ENCODE measurements at places on chromosomes 3 and 15. TPM values are rescaled to one million over a fixed set of nuclear protein-coding genes. Genes with fewer than 3 reads are reported as not detected.

GRCh38 chr3:168883145-168883544 is 780.4 kb downstream of the MECOM start:
- DNase-seq, result no peak

The KCNMB2 gene
- total RNA-seq, result 6.7 TPM

The MOBP gene
- total RNA-seq, result not detected

GRCh38 chr15:31464216-31465082 is 137.8 kb downstream of the KLF13 start:
- no peak for DNase-seq

DNA sequence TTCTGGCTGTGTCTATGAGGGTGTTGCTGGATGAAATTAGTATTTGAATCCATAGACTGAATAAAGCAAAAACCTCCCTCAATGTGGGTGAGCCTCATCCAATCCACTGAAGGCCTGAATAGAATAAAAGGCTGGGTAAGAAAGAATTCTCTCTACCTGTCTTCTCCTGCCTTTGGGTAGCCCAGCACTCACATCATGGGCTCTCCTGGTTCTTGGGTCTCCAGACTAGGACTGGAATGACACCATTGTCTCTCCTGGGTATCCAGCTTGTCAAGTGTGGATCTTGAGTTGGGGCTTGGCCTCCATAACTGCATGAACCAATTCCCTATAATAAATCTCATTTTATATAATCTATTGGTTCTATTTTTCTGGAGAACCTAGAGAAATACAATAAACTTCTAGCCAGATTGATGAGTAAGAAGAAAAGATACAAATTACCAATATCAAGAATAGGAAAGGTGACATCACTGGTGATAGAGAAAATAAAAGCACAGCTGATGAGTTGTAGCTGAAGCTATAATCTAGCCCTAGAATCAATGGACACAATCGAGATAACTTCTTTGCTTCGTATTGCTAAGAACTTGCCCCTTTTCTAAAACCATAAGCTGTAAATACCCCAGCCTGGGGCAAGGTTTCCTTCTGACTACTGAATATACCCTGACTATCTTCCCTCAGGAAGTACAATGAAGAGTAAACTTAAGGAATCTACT is 106.4 kb downstream of the ANO10 start:
- no peak for DNase-seq

DNA sequence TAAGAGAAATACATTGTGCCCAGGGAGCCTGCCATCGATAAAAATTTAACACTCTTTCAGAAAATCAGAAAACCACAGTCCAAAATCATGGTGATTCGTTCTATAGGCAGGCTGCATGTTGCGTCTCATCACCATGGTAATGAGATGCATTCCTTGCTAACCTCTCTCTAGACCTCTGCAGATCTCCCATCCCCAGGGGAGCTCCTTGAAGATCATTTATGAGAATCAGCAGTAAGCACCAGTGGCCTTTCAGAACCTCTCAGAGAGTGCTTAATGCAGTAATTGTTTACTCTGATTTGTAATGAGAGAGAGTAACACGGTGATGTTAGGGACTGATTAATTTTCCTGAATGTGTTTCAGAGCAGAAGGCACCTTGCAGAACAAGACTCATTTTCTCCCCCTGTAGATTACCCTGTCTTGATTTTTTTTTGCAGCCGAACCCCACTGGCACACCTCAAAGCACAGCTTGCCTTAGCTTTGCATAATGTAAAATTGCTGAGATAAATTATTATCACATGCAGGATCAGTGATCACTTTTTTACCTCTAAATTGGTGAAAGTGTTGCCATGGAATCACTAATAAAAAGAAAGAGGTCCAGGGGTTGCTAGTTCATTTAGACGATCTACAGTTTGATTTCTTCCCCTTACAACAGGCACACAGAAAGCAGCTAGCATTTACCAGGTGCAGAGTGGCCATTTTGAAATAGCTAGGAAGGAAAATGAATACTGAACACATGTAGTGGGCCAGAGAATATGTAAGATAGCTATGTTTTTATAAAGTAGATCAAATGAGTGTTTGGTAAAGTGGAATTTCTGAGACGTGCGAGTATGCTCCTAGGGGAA is 98.9 kb upstream of the CHL1 start:
- no peak for DNase-seq

- DNase-seq, result no peak
Observed at GRCh38 chr3:114816052-114816451, 331.0 kb downstream of the ZBTB20 start.

- DNase-seq, result no peak
Observed at GRCh38 chr3:156742401-156742800, 68.0 kb downstream of the TIPARP start.

The SLCO2A1 gene
- total RNA-seq, result 34.5 TPM

GRCh38 chr3:106333911-106334618 is 465.3 kb upstream of the CBLB start:
- DNase-seq, result no peak

The PLA2G4F gene
- 1.2 TPM for total RNA-seq

The GP5 gene
- not detected for total RNA-seq

GRCh38 chr15:35852818-35853624 is 307.1 kb upstream of the DPH6 start:
- no peak for DNase-seq

DNA sequence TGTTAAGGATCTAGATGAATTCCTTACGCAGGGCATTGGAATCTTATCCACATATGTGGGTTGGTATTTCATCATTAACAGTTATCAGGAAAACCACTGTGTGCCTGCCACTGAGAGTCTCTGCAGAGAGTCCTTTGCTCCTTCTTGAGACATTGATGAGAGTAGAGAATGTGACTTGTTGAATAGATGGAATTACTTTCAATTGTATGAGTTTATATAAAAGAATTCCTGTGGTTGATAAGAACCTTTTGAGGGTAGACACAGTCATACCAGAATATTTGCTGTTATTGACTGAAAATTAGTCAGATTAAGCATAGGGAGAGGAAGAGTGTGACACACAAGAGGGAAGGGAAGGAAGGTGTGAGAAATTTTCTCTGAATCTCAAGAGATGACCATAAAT is 30.8 kb downstream of the ARHGEF26 start:
- no peak for DNase-seq

- DNase-seq, result no peak
Observed at GRCh38 chr3:150511122-150511821, 35.0 kb downstream of the SERP1 start.

- no peak for DNase-seq
Observed at GRCh38 chr15:41961595-41962202, 10.7 kb downstream of the EHD4 start.

The LMAN1L gene
- 216 TPM for total RNA-seq

DNA sequence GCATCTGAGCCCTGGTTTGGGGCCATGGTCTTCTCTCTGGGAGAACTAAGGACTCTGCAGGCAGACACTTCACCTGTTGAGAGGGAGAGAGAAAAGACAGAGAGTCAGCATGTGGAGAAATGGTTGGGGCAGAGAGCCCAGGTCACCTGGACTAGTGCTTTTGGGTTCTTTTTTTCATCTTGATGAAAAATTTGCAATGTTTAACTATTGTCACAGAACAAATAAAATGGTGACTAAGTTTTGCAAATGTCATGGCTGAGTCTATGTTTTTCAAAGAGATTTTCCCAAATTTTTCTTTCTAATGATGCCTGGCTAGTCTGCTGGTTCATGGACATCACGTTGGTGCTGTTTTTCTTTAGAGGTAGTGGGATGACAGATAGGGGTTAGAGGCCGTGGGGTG is 17.8 kb downstream of the FAH start:
- no peak for DNase-seq

The CACNA2D3 gene
- total RNA-seq, result 50.4 TPM

The FBXO40 gene
- total RNA-seq, result 125 TPM

DNA sequence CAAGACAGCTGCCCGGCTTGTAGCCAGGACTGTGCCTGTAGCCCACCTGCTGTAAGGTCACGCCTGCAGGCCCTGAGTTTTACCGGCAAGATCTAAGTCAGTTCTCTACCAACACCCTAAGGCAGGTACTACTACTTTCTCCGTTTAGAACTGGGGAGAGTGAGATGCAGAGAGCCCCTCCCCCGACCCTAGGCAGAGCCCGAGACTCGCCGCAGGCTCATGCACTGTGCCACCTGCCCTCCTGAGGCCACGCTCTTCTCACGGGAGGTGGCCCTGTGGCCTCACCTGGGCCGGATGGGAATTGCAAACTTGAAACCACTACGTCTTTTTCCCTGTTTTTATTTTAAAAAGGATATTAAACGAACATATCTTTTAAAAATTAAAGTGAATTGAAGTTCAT is 36.9 kb upstream of the PCSK6 start:
- no peak for DNase-seq

The ANKRD63 gene
- 4.4 TPM for total RNA-seq

GRCh38 chr3:126034481-126035361 is 49.2 kb downstream of the SLC41A3 start:
- no peak for DNase-seq

The ADAM10 gene
- total RNA-seq, result 91.8 TPM

Data from right cardiac atrium (tissue), 5 donors.